EH (cell line): ENCODE measurements at places on chromosomes 1 and 21.
A peak's percentile ranks its signal among the peaks of the same experiment; 100 is the strongest.

DNA sequence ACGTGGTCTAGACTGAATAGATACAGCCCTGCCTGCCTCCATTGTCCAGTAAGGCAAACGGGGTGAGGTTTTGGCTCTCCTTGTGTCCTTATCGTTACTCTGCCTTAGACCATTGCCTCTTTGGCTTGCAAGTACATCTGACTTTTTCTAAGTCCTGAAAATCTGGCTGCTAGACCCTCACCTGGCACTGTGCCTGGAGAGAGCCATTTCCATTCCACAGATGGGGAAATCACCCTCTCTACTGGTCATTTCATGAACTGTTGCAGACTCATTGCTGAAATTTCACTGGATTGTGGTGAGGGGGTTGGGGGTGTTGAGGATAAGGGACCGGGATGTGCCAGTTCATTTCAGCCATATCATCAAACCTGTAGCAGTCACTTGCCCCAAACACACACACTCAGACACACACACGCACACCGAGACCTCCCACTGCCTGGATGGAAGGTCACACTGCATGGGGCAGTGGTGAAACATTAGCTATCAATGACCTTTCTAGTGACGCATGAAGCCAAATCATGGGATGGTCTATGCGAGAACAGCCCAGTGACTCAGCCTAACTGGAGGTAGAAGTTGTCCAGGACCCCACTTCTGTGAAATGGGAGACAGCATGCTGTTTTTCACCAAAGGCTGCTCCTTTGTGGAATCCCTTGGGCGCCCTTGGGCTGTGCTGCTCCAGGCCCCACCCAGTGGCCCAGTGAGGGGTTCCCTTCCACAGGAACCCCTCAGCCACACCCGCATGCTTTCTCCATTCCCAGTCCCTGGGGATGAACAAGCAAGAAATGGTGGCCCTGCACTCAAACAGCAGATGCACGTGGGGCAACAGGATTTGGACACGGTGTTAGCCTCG lies 34.9 kb upstream of the VASH2 start:
- peak; percentile 16 for DNase-seq

DNA sequence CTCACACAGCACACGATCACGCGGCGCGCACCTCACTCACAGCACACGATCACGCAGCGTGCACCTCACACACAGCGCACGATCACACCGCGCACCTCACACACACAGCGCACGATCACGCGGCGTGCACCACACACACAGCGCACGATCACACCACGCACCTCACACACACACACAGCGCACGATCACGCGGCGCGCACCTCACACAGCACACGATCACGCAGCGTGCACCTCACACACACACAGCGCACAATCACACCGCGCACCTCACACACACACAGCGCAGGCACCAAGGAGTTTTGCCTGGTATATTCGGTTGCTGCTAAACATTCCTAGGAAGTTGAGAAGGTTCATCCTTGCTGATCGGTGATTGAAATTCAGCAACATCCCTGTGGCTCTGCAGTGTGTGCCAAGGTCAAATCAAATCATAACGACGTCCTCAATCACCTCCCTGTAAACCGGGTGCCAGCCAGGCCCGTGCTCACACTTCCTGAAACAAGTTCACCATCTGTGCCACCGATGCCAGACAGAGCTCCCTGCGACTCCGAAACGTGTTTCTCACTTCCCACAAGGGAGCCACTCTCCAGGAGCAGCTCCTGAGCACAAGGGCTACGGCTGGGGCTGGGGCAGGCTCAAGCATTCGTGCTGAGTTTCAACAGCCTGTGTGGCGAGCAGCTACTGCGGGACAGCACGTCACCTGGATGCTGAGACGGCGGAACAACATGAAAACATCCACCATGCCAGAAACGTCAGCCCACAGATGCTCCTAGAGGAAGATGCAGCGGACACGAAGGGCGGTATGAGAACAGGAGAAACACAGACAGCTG lies 30.2 kb downstream of the WDR4 start:
- no peak for DNase-seq

DNA sequence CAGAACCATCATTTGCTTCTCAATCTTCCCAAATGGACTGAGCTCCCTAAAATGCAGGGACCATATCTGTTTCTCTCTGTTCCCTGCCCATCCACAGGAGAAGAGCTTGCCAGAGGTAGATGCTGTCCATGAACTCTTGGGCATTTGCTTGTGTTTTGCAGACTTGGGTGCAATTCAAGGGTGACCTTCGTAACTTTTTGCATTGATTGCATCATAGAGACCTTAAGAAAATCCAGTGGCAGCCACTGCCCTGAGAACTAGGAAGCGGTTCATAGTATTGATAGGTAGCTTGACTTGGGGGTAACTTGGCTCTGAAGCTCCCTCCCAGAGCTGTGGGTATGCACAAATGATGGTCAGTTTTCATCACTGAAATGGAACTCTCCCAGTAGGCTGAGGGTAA lies 34.3 kb upstream of the EDEM3 start:
- DNase-seq, result no peak

- no peak for DNase-seq
These were observed 228.8 kb downstream of the HHAT start for GRCh38 chr1:210557426-210558077.

DNA sequence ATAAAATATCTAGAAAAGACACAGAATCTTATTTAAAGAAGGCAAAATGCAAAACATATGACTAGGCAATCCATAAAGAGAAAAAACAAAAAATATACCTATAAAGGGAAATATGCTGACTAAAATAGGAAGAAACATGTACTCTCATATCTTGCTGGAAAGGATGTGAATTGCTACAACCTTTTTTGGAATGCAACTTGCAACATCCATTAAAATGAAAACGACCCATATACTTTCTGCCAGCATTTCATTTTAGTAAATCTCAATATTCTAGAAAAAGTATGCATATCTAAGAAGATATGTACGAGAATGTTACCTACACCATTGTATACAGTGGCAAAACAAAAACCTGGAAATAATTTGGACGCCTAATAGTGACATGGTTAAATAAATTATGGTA lies 56.6 kb downstream of the EDEM3 start:
- DNase-seq, result no peak

GRCh38 chr1:235206533-235207208 lies 45.6 kb upstream of the RBM34 start:
- peak; percentile 19 for DNase-seq

DNA sequence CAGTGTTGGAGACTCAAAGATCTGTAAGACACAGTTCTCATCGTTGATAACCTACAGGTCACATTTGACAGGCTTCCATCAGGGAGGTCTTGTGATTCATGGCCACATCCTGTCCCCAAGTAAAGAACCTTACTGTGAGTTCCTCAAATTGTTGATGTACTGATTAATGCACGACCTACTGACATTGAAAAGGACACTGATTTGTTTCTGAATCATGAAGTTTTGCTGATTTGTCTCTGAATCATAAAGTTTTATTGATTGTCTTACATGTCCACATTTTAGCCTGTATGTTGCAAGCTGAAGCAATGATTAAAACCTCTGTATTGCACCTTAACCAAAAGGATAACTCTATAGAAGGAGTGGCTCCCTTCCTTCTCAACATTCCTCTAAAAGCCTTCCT lies 476.3 kb upstream of the RUNX1 start:
- DNase-seq, result peak; percentile 60

- no peak for DNase-seq
These were observed 60.0 kb upstream of the GRIK3 start for GRCh38 chr1:37094302-37094701.

GRCh38 chr1:10940451-10940804 lies 72.0 kb upstream of the TARDBP start:
- DNase-seq, result no peak

DNA sequence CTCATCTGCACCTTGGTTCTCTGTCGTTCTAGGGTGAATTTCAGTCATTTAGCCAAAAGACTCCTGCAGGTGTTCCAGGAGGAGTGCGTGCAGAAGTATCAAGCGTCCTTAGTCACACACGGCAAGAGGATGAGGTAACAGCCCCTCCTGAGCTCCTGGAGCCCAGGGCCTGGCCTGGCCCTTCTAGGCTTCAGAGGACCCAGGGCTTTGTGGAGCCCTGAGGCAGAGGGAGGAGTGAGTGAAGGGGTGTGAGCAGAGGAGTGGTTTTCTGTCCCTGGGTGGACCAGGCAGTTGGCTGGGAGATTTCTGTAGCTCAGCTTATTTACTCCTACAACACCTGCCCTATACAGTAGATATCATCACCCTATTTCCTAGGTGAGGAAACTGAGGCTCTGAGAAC lies 15.7 kb upstream of the RASSF5 start:
- DNase-seq, result no peak

- DNase-seq, result peak; percentile 81
These were observed at the start of gene SYDE2 for GRCh38 chr1:85200463-85201339. SYDE2 (minus strand) TSS chr1:85201016; CDS start chr1:85200996, 20 bp downstream.

GRCh38 chr1:156601892-156602291 lies 613 bp upstream of the GPATCH4 start:
- no peak for DNase-seq

DNA sequence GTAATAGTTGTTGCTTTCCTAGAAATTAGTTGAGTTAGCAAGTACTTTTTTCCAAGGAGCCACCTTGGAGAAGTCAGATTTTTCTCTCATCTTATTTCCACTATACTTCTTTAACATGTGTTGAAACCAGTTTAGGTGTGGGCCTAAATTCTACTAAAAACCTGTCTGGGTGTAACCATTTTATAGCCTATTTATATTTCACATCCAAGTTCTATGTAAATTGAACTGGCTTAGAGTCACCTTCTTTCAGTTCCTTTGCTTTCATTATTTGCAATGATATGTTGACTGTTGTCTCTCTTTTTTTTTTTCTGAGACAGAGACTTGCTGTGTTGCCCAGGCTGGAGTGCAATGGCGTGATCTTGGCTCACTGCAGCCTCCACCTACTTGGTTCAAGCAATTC lies 195.6 kb downstream of the CLEC20A start:
- DNase-seq, result no peak

- no peak for DNase-seq
These were observed 208.1 kb upstream of the SAMSN1 start for GRCh38 chr21:14754259-14754604.

DNA sequence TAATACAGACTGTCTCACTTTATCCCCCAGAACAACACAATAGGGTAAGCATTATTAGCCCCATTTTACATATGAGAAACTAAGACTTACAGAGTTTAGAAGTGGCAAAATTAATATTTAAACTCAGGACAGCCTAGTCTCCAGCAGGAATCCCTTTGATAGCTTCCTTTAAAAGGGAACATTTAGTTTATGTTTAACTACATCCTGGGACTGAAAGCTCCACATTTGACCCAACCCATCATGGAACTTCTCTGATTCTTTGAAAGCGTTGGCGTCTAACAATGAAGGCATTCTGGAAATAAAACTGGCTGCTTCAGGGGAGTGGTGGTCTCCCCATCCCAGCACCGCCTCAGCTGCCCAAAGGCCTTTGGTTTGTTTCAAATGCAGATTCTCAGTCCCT lies 250.6 kb upstream of the NFIA start:
- DNase-seq, result no peak

DNA sequence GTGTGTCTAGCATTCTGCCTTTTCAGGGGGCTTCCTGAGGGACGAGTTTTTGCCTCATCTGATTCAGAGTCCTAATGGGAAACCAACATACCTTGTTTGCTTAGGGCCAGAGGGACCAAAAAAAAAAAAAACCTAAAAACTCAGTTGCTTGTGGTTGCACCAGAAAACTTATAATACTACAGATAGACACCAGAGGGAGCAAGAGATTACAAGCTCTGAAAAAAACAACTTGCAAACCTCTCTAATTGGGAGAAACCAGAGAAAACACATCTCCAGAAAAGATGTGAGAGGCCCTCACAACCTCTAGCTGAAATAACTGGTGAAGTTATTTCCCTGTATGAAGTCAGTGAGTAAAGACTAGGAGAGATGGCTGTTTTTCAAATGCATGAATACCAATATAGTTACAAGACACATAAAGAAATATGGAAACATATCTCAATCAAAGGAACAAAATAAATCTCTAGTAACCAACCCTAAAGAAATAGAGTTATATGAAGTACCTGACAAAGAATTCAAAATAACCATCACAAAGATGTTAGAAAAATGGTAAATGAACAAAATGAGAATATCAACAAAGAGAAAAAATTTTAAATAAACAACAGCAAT lies 233.7 kb upstream of the NFIA start:
- peak; percentile 53 for DNase-seq

GRCh38 chr1:78619803-78620579 lies at the start of gene IFI44L:
IFI44L (plus strand) TSS chr1:78620448; CDS start chr1:78627916, 7,468 bp downstream.
- DNase-seq, result peak; percentile 68

GRCh38 chr21:32099812-32100416 lies 178.9 kb downstream of the MIS18A start:
- peak; percentile 26 for DNase-seq

DNA sequence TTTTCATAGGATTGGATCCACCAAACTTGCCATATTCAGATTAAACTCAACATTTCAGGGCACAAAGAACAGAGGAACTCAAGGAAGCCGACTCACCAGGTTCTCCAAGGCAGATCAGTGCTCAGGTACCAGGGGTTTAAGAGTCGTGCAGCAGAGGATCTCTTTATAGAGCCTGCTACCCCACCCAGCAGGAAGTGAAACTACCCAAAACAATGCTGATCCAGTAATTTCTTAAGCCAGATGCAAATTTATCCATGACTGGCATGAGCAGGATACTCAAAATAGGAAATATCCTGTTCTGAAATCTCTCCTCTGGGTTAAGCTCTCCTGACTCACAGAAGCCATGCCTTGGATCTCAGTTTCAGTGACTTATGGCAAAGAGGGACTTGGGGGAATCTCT lies at the start of gene SPRR2A:
Gene SPRR2A (minus strand): TSS at position 138 of the 400 bp plus-strand sequence. CDS start 777 bp downstream, outside the sequence.
- DNase-seq, result no peak

DNA sequence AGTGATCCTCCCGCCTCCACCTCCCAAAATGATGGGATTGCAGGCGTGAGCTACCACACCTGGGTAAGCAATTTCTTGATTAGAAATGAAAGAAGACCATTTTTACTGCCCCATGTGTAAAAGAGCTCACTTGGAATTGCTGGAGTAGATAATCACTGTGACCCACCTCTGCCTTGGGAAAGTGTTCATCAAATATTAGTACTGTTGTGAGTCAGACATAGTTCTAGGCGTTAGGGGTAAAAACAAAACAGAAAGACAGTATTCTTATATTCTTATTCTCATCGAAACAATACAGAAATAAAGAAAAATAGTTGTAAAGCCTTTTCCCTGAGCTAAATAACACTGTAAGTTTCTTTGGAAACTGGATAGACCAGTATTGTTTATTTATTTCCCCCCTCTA lies 36.2 kb downstream of the CELF3 start:
- peak; percentile 58 for DNase-seq

DNA sequence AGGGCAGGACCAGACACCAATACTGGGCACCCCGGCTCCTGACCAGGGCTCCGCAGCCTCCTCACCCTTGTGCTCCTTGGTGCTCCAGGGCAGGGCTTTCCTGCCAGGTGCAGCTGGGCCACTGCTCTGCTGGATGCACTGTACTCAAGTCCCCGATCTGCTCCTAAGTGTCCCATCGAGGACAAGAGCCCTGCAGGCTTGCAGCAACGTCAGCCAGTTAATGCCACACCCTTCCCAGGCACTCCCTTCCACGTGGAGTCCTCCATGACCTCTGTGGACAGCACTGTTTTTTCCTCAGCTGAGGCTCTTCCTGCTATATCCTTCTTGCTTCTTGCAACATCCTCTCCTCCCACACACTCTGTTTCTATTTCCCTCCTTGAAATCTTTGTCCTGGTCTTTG lies 94.0 kb upstream of the NGF start:
- peak; percentile 63 for DNase-seq
